Endothelial cell (in vitro differentiated cells): ENCODE measurements at places on chromosomes 3 and 15. TPM values are rescaled to one million over a fixed set of nuclear protein-coding genes. Genes with fewer than 3 reads are reported as not detected.

DNA sequence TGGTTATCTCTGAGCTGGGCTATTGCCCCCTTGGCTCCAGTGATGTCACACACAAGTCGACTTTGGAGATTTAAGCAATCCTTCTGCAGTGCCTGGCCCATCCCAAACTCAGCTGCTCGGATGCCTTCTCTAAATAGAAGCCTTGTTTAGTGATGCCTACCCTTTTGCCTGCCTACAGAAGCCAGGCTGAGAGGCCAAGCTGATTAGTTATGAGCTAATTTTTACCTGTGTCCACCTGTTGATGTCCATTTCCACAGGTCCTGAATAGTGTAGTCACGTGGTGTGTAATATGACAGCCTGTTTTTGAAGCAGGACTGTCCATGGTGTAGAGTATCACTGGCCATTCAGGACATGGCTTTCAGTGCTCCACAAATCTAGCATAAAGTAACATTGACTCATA, 45.5 kb downstream of the SSUH2 start:
- DNase-seq, result no peak

- DNase-seq, result no peak
Observed at GRCh38 chr3:178492491-178492890, 43.7 kb upstream of the KCNMB2 start.

- DNase-seq, result no peak
Observed at GRCh38 chr3:61181874-61182273, 69.4 kb downstream of the FHIT start.

- DNase-seq, result no peak
Observed at GRCh38 chr15:68710536-68710935, 110.2 kb downstream of the ANP32A start.

DNA sequence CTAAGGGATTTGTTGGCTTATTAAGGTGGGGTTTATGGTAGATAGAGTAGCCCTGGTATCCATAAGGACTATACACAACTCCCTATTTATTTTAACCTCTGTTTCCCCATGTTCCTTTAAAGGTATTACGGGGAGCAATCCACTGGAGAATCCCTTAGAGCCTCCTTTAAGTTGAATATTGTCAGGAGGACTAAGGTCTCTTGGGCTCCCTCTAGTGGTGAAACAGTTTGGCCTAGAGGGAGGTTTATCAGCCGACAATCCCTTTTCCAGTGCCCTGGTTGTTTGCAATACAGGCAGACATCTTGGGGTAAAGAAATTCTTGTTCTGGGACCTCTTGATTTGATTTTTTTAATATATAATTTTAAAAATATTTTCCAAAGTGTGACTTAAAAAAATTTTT, 12.9 kb downstream of the OPA1 start:
- peak; percentile 72 for DNase-seq

DNA sequence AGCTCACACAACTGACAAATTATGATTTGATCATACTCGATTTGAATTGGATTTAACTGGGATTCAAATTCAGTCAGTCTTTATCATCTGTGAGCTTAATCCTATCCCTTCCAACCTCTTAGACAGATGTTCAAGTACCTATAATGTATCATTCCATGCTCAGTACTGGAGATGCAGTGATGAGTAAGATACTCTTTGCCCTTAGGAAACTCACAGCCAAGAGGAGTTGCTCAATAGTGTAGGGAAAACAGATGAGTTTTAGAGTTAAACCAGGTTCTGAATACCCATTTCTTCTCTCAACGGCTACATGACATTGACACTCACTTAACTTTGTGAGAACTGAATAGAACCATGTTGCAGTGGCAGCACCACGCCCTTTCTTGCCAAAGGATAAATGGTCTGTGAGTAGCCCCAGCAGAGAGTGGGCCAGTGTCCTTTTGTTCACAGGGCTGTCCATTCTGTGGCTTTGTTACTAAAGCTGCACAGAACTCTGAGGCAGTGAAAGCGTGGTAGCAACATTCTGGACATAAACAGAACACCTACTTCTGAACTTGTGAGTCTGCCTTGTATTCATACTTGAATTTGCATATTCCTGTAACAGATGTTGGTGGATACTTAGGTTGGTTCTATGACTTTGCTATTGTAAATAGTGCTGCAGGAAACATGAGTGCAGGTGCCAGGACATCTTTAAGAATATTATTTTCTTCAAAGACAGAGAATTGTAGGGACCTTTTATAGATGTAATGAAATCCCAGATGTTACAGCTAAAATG, 91.6 kb downstream of the RASA2 start:
- DNase-seq, result no peak

GRCh38 chr3:168497741-168498140, 402.0 kb upstream of the GOLIM4 start:
- no peak for DNase-seq

- DNase-seq, result no peak
Observed at GRCh38 chr3:63473641-63474166, 178.8 kb upstream of the SNTN start.

DNA sequence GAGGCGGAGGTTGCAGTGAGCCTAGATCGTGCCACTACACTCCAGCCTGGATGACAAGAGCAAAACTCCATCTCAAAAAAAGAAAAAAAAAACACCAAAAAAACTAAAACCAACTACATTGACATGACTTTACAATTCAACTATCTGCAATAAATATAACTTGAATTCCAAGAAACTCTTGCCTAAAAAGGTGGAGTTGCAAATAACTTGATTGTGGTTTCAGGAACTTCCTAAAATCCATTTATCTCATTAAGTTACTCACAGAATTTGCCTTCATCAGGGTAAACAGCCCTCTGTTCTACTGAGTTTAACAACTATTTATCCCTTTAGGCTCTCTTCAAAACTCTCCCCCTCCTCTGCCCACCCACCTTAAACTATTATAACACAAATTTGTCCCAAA, 2.7 kb upstream of the MAPK6 start:
- no peak for DNase-seq

DNA sequence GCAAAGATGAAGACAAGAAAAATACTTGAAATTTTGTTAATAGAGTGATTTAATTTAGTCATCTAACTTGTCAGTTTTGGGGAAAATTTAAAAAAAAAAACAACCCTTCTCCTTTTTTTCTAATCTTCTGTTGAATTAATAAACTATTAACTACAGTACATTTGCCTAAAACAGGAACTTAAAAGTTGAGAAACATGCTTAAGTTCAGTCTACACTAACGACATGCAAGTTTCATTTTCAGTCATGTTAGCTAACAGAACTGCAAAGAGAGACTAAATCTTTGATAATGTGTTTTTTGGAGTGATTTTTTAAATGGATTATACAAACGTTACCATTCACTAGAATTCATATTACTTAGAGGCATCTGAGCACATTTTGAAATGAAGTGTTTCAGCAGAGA, 71.9 kb upstream of the MBNL1 start:
- DNase-seq, result no peak

GRCh38 chr15:31887246-31887645, 143.1 kb upstream of the CHRNA7 start:
- peak; percentile 17 for DNase-seq

DNA sequence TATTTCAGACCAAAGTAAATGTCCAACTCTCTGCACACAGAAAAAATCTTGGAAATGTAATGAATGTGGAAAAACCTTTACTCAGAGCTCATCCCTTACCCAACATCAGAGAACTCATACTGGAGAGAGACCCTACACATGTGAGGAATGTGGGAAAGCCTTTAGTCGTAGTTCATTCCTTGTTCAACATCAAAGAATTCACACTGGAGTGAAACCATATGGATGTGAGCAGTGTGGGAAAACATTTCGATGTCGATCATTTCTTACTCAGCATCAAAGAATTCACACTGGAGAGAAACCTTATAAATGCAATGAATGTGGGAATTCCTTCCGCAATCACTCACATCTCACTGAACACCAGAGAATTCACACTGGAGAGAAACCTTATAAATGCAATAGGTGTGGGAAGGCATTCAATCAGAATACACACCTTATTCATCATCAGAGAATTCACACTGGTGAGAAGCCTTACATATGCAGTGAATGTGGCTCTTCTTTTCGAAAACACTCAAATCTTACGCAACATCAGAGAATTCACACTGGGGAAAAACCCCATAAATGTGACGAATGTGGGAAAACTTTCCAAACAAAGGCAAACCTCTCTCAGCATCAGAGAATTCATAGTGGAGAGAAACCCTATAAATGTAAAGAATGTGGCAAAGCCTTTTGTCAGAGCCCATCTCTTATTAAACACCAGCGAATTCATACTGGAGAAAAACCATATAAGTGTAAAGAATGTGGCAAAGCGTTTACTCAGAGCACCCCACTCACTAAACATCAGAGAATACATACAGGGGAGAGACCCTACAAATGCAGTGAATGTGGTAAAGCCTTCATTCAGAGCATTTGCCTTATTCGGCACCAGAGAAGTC, 8.0 kb upstream of the ZNF501 start:
- no peak for DNase-seq

- no peak for DNase-seq
Observed at GRCh38 chr15:33506781-33507296, 196.1 kb downstream of the RYR3 start.

GRCh38 chr3:194204042-194204987, 68.4 kb downstream of the HES1 start:
- peak; percentile 24 for DNase-seq

TRAK1 gene
- 48.2 TPM for total RNA-seq

TMEM108 gene
- 14.2 TPM for total RNA-seq

TUSC7 gene
- total RNA-seq, result not detected

ITIH1 gene
- total RNA-seq, result not detected

AADACL2 gene
- total RNA-seq, result not detected

LIPH gene
- total RNA-seq, result 2.5 TPM

NKTR gene
- total RNA-seq, result 118 TPM

SLC27A2 gene
- 0.51 TPM for total RNA-seq

THAP10 gene
- total RNA-seq, result 1.9 TPM

UCN2 gene
- total RNA-seq, result 0.77 TPM

ANKRD63 gene
- not detected for total RNA-seq

MEX3B gene
- 98.2 TPM for total RNA-seq
